ENCODE measurements at places on chromosomes 1 and 21.

DNA sequence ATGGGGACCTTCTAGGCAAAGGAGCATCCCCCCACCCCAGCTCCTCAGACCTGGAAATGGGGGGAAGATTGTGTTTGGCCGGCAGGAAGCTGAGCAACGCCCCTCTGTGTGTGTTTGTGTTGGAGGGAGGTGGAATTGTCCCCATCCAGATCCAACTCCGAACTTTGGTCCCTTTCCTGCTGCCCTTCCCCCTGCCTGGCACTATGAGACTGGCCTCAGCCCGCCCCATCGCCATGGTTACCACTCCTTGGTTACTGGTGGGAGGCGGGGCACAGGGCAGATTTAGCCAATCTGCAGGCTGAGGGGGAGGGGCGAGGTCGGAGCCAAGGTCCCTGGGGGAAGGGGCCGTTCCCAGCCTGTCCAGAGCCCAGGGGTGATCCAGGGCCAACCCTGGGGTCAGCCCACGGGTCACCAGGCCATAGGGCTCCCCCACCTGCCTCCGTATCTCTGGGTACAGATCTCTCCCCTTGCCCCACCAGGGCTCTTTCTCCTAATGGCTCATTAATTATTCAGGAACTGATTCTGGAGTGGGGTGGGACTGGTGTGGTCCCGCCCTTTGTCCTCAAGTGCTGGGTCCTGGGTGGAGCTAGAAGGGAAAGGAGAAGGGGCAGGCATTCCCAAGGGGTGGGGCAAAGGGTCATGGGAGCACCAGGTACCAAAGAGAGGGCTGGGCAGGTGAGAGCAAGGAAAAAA, 15.2 kb downstream of the PTPRF start:
- no peak for DNase-seq

DNA sequence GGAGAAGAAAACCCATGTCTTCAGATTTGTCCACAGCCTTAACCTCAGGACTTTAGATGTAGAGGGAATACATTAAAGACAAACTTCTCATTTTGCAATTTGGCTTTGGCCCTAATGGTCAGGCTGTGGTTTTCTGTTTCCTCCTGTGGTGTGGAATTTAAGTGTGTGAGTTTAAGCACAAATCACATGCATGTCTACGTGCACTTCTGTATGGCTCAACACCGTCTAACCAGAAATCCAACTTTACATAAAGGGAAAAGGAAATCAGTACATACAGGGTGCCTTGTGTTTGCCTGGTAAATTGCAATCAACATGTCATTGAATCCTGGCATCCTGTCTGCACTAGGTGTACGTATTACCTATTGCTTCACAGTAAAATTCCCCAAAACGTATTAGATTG, 1.2 kb upstream of the ZNF124 start:
- DNase-seq, result no peak

- DNase-seq, result no peak
These were observed 775 bp upstream of the TMEM63A start for GRCh38 chr1:225882694-225883615.

GRCh38 chr1:16921391-16922185, at the start of gene CROCC:
CROCC (plus strand) TSS chr1:16921931; CDS start chr1:16922019, 88 bp downstream.
- no peak for DNase-seq

GRCh38 chr21:36589352-36589971, 109.5 kb upstream of the SIM2 start:
- DNase-seq, result no peak

GRCh38 chr1:170742600-170742999, 78.7 kb downstream of the PRRX1 start:
- DNase-seq, result no peak

DNA sequence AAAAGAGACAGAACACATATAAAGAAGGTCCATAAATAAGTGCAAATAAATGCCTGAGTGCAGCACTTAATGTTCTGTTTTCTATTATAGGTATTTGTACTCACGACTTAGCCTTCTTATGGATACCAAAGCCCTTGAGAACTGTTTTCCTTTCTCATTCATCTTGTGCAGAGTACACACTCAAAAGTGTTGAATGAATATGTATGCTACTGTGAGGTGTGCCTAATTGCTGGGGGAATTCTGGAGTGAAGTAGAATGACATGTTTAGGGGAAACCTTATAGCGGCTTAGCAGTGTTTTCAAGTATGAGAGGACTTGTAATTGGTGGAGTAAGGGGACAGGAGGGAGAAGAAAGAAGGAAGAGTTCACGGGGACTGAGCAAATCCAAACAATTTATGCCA, 157.6 kb downstream of the CACNA1E start:
- no peak for DNase-seq
